ENCODE measurements at places on chromosomes 11 and 22.

GRCh38 chr11:1772270-1773130 lies 8.8 kb upstream of the CTSD start:
- peak; percentile 90 for DNase-seq

GRCh38 chr11:86408845-86409244 lies 34.2 kb downstream of the CCDC81 start:
- no peak for DNase-seq

- DNase-seq = peak; percentile 26
These were observed 29.2 kb downstream of the PDGFD start for GRCh38 chr11:104134745-104135144.

- DNase-seq = no peak
These were observed 26.8 kb downstream of the GAB2 start for GRCh38 chr11:78390809-78391208.

DNA sequence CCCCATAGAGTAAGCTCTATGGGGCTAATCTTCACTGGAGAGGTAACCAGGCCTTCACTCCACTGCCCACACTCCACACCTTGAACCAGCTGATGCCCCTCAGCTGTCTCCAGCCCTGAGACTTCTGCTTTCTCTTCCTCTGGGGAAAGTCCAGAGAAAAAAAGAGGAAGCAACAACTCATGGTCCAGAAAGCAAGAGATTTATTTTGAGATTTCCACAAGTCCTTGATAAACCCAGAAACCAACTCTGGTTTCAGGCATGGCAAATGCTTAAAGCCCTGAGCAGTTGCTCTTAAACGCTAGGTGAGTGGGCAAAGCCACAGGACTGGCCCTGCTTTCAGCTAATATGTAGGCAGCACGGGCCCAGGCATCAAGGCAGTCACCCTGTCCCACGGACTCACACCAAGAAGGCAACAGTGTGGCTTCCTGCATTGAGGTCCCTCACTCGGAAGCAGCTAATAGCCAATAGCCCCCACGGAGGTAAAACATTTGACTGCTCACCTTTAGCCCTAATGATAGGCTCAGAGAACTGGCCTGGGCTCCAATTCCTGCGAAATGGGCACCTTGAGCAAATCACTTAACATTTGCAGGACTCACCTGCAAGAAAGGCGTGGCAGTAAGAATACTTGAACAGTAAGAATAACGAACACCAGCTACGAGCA lies 4.3 kb downstream of the CYB561A3 start:
- no peak for DNase-seq

DNA sequence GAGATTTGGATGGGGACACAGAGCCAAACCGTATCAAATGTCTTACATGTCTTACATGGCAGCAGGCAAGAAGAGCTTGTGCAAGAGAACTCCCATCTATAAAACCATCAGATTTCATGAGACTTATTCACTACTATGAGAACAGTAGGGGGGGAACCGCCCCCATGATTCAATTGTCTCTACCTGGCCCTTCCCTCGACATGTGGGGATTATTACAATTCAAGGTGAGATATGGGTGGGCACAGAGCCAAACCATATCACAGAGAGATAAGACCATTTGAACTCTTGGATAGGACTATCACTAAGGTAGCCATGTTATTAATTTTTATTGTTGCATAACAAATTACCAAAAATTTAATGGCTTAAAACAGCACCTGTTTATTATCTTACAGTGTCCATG lies 611.7 kb downstream of the SOX6 start:
- no peak for DNase-seq

- no peak for DNase-seq
These were observed 6.6 kb upstream of the CABP7 start for GRCh38 chr22:29713156-29713727.

DNA sequence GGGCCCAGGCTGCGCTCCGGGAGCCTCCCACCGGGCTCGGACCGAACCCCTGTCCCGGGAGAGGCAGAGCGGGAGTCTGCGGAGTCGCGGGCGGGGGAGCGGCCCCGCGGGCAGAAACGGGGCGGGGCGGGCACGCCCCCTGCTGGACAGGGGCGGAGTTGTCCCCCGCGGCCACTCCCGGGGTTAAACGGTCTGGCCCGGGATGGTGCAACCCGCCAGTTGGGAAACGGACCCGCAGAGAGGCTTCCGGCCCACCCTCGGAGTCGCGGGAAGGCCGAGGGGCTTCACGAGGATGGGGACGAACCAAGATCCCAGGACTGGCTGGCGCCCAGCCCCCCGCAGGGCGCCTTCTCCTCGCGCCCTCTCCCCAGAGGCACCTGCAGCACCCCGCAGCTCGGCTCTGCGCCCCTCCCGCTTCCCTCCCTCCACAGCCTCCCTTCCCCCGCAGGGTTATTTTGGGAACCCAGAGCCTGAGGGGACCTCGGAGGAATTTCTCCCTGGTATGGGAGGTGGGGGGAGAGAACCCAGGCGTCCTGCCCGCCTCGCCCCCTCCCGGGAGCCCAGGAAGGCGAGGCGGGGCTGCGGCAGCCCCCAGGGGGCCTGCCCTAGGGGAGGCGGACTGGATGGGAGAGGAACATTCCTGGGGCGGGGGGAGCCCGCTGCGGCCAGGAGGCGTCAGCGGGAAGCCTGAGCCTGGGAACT lies 902 bp downstream of the RASGRP2 start:
- DNase-seq = peak; percentile 45

DNA sequence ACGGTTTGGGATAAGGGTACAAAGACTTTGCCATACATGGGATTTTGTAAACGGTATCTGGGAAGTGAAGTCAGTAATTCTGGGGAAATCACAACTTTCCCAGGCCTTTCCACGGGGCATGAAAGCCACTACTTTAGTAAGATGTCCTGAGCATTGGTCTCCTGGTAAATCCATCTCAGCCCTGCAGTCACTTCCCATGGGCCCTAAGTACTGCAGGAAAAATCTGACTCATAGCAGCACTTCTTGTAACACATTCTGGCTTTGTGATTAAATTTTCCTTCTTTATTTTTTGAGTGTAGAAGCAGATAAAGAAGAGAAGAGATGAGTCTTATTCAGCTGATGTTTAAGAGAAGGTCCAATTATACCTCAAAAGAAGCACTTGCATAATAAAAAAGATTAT lies 67.6 kb downstream of the BLID start:
- DNase-seq = no peak

GRCh38 chr11:122701143-122701542 lies 45.6 kb downstream of the UBASH3B start:
- no peak for DNase-seq

- peak; percentile 94 for DNase-seq
These were observed 21.2 kb upstream of the FEZ1 start for GRCh38 chr11:125517116-125517770.

- DNase-seq = no peak
These were observed 134.6 kb downstream of the SPATA19 start for GRCh38 chr11:133710681-133711240.

- no peak for DNase-seq
These were observed 15.6 kb downstream of the IGF2 start for GRCh38 chr11:2123628-2123960.

DNA sequence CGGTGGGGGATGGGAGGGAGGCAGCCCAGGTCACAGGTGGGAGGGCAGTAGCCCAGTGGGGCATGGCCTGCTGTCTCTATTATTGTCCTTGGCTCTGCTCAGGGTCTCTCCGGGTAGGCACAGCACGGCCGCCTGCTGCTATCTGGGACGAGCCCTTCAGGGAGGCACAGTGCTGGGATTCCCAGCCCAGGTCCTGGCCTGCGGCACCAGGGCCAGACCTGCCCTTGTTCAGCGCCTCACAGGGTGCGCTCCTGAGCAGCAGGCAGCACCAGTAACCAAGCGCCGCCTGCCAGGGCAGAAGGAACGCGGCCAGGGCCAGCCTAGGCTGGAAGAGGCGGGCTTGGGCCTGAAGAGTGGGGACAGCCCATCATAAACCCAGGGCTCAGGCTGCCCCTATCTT lies 151.0 kb downstream of the MPPED1 start:
- no peak for DNase-seq

DNA sequence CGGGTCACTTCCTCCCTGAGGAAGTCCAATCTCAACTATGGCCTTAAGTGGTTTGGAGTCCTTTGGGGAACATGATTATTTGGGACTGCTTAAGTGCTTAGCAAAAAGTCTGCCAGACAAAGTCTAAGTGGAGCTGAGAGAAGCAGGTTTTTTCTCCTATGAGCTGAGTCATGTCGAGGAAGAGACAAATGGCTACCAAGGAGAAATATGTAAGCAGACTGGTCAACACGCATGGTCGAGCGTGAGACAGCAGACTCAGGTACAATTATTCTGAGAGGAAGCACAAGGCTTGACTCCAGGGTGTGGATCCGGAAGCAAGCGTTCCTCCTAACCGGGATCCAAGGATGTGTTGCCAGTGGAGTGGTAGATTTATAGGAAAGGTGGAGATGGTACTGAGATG lies 30.6 kb downstream of the UBASH3B start:
- peak; percentile 60 for DNase-seq

DNA sequence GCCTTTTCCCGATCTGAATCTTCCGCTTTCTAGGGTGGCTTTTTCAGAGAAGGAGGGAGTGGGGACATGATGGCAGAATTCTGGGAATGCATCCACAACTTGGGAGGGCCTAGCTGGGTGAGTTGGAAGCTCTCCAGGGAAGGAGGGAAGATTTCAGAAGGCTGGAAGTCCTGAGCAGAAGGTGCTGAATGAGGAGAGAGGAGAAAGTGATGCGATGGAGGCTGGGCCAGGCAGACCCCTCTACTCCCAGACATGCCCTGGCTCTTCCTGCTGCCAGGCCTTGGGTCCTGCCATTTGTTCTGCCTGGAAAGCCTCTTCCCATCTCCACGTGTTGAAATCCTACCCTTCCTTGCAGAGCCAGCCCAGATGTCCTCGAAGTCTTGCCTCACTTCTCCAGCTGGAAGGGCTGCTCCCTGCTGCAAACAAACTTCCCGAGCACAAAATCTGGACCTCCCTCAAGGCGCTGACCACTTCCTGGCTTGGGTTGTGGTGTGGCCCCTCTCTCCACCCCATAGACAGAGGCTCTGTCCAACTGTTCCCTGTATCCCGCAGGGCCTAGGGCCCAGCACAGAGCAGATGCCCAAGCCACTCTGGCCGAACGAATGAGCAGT lies 16.8 kb downstream of the LRRC32 start:
- DNase-seq = peak; percentile 96

DNA sequence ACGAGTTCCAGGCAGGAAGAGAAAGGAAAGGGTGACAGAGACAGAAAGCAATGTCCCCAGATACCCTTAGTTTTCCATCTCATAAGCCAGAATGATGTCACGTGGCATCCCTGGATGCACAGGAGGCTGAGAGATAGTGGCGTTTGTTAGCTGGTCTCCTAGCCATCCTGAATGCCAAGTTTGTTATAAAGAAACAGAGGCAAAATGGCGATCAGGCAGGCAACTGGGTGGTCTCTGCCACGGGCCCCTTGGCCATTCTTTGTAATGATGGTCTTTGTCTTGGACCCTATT lies 5.3 kb downstream of the SMIM38 start:
- DNase-seq = no peak

- peak; percentile 48 for DNase-seq
These were observed at the start of gene SH3BP1 for GRCh38 chr22:37639070-37639760. SH3BP1 (plus strand) TSS chr22:37639669; CDS start chr22:37639788, 119 bp downstream.

- no peak for DNase-seq
These were observed 7.2 kb downstream of the TMEM86A start for GRCh38 chr11:18705651-18706281.

DNA sequence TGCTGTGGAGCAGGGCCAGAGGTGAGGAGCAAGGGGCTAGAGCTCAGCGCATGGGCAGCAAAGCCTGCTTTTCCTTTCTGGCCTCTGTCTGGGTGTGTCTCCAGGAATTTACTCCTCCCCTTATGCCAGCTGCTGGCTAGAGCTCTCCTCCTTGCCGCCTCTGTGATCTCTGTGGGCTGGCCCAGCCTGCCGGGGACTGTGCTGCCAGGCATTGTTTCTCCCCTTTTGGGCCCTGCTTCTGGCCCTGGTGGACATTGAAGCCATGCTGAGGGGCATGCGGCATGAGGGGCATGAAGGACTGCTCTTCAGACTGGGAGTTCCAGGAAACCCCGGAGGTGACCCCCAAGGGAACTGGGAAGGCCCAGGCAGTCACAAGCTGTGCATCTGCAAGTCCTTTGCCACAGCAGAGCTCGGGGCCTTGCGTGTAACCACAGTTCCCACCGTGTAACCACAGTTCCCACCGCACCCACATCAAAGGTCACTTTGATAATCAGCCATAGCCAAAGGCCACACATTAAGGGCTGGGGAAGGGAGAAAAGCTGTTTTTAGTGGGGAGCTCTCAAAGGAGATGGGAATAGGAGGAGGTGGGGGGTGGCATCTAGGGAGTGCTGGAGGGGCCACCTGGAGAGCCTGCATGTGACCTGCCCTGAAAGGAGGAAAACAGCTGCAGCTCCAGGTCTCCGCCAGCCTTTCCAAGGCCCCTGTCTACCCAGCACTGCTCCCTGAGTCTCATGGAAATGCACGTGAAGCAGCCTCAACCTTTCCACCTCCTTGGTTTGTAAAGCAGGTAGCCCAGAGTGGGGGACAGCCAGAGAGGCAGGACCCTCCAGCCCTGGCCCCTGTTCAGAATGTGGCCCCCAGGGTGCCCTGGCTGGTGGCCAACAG lies 62.3 kb downstream of the PPFIBP2 start:
- no peak for DNase-seq

DNA sequence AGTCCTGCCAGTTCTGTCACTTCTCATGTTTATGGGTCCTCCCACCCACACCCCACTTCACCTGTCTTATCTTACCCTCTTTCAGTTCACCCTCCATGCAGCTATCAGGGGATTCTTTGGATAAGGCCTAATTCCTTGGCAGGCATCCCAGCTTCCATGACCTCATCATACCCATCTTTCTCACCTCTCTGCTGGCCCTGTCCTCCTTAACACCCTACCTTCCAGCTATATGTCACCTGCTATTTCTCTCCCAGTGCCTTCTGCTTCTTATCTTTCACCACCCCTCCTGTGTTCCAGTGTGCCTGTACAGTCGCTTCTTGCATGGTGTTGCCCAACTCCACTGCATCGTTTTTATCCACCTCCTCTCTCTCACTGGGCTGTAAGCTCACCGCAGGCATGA lies 28.3 kb downstream of the SNU13 start:
- DNase-seq = peak; percentile 8

GRCh38 chr22:25393121-25393805 lies 171.2 kb upstream of the GRK3 start:
- DNase-seq = no peak

DNA sequence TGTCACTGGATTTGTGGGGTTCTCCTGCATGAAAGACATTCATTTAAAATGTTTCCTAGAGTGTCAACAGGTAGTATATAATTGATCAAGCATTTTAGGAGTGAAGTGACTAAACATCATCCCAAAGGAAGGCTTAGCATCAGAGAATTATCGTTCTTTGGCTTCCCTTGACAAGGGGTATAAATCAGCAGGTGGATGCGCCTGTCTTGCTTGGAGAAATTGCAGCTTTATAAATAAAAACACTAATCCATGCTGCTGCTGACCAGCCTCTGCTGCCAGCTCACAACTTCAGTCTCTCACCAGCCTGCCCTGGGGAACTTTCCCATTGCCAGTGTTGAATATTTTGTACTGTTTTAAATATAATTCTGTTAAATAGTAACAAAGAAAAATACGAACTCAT lies 1184.7 kb upstream of the TENM4 start:
- DNase-seq = no peak

- DNase-seq = peak; percentile 49
These were observed 8.9 kb upstream of the OR2D3 start for GRCh38 chr11:6911948-6912347.

GRCh38 chr11:101442936-101443521 lies 140.8 kb downstream of the TRPC6 start:
- DNase-seq = no peak

GRCh38 chr11:119121811-119122124 lies 388 bp downstream of the HINFP start:
- no peak for DNase-seq

GRCh38 chr11:116551576-116551975 lies 221.2 kb downstream of the BUD13 start:
- DNase-seq = no peak

GRCh38 chr22:37618072-37618656 lies 9.5 kb downstream of the GGA1 start:
- DNase-seq = no peak

All from cardiac fibroblast (primary cell).